ENCODE measurements at places on chromosomes 7 and 10. TPM values are rescaled to one million over a fixed set of nuclear protein-coding genes. Genes with fewer than 3 reads are reported as not detected.

DNA sequence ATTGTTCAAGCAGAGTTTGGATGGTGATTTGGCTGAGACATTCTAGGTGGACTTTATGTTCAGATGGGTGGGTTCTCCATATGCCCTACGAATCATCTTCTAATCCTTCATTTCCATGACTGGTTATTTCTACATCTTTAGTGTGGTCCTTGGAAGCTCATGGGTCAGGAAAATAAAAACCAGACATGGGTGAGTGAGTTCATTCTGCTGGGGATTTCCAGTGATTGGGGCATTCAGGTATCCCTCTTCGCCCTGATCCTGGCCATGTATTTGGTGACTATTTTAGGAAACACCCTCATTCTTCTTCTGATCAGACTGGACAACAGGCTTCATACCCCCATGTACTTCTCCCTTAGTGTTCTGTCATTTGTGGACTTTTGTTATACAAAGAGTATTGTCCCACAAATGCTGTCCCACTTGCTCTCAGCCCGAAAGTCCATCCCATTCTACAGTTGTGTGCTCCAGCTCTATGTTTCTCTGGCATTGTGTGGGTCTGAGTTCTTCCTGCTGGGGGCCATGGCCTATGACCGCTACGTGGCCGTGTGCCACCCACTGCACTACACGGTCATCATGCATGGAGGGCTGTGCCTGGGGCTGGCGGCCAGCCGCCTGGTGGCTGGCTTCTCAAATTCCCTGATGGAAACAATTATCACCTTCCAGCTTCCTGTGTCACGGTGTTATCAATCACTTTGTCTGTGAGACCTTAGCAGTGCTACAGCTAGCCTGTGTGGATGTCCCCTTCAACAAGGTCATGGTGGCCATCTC, 19.2 kb upstream of the OR6B1 start:
- DNase-seq, result no peak

GRCh38 chr10:127534074-127534473, 15.0 kb upstream of the NPS start:
- DNase-seq, result no peak

PDCD11 gene
- 73.2 TPM for total RNA-seq

- peak; percentile 70 for DNase-seq
These were observed at the start of gene SEMA3A for GRCh38 chr7:84194484-84195271. TSS of gene SEMA3A (minus strand) at chr7:84194789. CDS start at chr7:84194586, 203 bp downstream.

ACTR1A gene
- 75.3 TPM for total RNA-seq

C10orf95 gene
- 0.49 TPM for total RNA-seq

GRCh38 chr10:49024484-49024883, 84.8 kb upstream of the LRRC18 start:
- no peak for DNase-seq

GRCh38 chr7:132895231-132895630, 186.7 kb downstream of the CHCHD3 start:
- DNase-seq, result no peak

OGDH gene
- 91.1 TPM for total RNA-seq

GRCh38 chr7:33262476-33262875, 133.1 kb downstream of the BBS9 start:
- DNase-seq, result peak; percentile 14

DNA sequence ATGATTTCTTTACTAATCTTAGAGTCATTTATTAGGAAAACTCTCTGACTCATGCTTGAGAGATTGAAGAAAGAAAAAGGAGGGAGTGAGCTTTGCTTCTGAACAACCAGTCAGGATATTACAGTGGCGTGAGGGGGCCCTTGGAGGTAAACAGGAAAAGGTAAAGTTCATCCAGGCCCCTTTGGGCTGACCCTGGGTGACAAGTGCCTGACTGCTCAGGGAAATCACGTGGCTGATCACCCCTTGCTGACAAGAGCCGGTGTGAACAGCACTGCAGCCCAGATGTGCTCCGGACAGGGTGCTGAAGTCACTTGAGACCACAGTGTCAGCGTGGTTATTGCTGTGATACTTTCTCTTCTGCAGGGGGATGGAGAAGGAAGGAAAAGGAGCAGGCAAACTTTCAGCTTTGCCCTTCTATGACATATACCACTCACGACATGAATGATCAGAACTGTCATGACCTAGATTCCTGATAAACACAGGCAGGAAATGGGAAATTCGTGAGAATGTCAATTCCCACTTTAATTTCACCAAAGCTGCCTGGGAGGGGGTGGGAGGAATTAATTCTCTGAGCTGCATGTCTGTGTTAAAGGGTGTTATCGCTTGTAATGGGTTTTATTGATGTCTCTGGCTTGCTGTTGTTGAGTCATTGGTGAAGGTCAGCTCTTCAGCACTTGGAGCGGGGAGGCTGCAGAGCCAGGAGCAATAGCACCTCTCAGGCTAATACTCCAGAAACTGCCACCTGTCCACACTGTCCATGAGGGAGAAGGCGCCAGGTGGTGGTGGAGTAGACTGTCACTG, 139.8 kb upstream of the AOAH start:
- no peak for DNase-seq

TSPAN33 gene
- 1.7 TPM for total RNA-seq

CABCOCO1 gene
- total RNA-seq, result not detected

PDAP1 gene
- 200 TPM for total RNA-seq

GRCh38 chr10:67808704-67809103, 29.3 kb downstream of the DNAJC12 start:
- DNase-seq, result no peak

ZNF503 gene
- 8.1 TPM for total RNA-seq

LIPA gene
- total RNA-seq, result 22.3 TPM

DNA sequence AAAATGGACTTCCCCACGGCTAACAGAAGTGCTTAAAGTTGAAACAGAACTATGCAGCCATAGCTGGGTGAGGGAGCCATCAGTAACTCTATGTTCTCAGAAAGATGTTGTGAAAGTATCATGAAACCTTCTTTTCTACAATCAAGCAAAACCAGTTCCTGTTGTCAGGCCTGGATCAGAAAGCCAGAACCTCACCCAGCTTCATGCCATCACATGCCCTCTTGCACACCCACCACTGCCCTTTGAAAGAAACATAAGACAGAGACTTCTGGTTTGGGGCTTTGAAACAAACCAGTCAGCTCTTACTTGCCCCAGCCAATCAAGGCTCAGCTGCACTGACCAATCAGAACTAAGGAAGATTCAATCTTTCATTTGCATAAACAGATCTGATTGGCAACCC, 230.8 kb upstream of the FERD3L start:
- DNase-seq, result no peak

- no peak for DNase-seq
These were observed 3.7 kb upstream of the SPACDR start for GRCh38 chr7:100467638-100468373.

PLPP4 gene
- 0.86 TPM for total RNA-seq

- no peak for DNase-seq
These were observed 68.6 kb downstream of the C7orf25 start for GRCh38 chr7:42843205-42843800.

DNA sequence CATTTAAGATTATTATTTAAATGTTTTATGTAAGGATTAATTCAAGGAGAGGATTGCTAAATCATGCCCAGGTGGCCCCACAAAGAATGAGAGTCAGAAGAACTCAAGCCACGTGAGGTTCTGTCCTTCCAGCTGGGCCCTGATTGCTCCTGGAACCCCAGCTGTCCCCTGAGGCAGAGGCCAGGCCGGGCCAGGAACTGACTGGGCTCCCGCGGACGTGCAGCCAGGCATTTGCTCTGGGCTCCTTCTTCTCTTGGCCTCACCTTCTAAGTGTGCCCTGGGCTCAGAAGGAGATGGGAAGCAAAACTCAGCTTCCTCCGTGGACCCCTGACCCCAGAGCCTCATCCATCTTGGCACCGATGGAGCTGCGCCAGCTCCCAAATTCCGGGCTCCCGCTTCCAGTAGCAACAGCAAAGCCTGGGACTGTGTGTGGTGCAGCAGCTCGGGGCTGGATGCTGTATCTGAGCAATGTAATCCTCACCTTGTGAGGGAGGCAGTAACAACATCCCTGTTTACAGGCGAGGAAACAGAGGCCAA, 250.6 kb upstream of the PPP2R2D start:
- no peak for DNase-seq

DNA sequence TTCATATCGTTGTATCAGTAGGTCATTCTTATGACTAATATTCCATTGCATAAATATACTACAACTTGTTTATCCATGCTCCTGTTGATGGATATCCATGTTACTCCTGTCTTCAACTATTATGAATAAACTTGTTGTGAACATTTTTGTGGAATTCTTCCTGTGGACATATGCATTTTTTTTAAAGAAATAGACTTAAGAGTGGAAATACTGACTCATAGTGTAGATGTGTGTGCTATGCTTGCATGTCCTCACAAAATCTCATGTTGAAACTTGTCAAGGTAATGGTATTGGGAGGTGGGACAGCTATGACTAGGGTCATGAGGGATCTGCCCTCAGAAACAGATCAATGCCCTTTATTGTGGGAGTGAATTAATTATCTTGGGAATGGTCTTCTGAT, 240.5 kb upstream of the PRSS58 start:
- peak; percentile 16 for DNase-seq

GRCh38 chr10:22620140-22620857, 94.1 kb downstream of the PIP4K2A start:
- DNase-seq, result peak; percentile 97

- no peak for DNase-seq
These were observed 77.6 kb upstream of the PRLHR start for GRCh38 chr10:118672766-118673715.

- DNase-seq, result no peak
These were observed 88.1 kb upstream of the PDCD4 start for GRCh38 chr10:110783509-110784107.

DNA sequence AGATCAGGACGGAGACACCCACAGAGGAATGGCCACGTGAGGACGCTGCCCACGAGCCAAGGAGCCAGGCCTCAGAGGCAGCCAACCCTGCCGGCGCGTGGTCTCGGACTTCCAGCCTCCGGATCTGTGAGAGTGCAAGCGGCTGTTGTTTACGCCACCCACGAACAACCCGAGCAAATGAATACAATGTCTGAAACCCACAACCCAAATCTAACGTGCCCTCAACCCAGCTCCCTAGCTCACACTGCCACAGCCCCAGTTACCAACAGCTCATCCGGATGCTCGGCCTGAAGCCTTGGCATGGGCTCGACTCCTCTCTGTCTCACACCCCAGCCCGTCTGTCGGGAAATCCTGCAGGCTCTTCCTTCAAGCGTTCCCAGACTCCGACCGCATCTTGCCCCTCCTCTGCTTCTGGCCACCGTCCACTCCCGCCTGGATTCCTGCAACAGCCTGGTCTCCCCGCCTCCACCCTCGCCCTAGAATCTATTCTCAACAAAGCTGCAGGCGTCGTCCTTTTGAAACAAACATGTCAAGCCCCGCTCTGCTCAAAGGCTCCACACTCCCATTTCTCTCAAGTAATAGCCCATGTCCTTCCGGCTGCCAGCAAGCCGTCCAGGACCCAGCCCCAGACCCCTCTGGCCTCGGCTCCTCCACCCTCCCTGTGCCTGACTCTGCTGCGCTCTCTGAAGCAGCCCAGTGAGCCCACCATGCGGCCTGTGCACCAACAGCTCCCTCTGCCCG, 35.3 kb downstream of the STK32C start:
- DNase-seq, result no peak

GRCh38 chr7:64774204-64774842, 19.9 kb upstream of the ZNF138 start:
- no peak for DNase-seq

- DNase-seq, result no peak
These were observed 222.5 kb upstream of the PITRM1 start for GRCh38 chr10:3395041-3395440.

- DNase-seq, result no peak
These were observed 23.0 kb upstream of the LEP start for GRCh38 chr7:128217967-128218652.

DNA sequence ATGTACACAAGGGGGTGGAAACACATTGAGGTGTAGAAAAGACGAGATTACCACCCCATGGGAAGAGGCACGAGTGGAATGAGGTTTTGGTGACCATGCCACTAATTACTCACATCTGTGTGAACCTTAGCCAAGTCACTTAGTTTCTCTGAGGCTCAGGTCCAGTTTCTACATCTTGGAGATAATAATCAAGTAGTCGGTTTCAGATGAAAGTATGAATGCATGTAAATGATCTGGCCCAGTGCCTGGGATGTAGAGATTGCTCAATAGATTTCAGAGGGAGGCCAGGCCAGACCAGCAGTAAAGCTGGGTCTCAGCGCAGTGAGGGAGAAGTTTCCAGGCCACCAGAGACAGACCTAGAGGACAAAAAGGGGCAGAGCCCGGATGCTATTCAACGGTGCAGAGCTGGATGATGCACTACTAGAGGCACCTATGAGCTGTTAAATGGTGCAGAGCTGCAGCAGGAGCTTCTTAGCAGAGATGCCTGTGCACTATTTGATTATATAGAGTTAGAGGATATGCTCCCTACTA, 725.1 kb downstream of the GRID1 start:
- peak; percentile 82 for DNase-seq

- peak; percentile 68 for DNase-seq
These were observed 57.0 kb downstream of the HIPK2 start for GRCh38 chr7:139720705-139721231.

MYO3A gene
- total RNA-seq, result not detected

- peak; percentile 88 for DNase-seq
These were observed 216.8 kb downstream of the TCERG1L start for GRCh38 chr10:131094527-131095312.

DNA sequence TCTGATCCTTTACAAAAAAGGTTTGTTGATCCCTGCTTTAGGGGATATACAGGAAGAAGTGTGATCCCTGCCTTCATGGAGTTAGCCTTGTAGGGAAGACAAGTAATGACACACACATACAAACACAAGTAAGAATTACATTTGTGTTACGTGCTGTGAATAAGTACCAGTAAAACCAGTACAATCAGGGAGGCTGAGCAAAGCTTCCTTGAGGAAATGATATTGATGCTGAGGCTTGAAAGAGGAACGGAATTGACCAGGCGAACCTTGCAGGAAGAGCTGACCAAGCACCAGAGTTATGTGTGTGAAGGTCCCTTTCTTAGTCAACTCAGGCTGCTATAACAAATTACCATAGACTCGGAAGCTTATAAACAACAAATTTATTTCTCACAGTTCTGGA, 83.6 kb upstream of the CACUL1 start:
- no peak for DNase-seq

GRCh38 chr10:132111121-132111731, 45.5 kb downstream of the JAKMIP3 start:
- DNase-seq, result no peak

GRCh38 chr7:132560825-132561529, 15.3 kb downstream of the PLXNA4 start:
- no peak for DNase-seq

EBF3 gene
- not detected for total RNA-seq

- DNase-seq, result no peak
These were observed 142.0 kb downstream of the CELF2 start for GRCh38 chr10:11159543-11160215.

DNA sequence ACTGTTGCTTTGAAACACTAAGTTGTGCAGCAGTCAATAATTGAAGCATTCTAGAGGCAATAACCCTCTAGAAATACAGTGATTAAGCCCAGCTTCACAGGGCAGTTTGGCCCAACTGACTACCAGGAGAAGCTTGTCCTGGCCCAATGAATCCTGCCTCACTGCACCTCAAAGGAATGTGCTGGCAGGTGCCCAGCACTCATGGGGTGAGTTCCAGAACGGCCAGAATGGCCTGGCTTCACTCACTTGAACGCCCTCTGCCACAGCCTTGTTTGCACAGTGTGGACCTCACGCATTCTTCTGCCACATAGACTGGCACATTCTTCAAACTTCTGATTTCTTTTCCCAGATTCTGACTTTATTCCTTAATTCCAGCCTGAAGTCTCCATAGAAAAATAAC, 6.6 kb upstream of the ITIH2 start:
- peak; percentile 36 for DNase-seq

GRCh38 chr7:5322621-5323410, 40.1 kb downstream of the SLC29A4 start:
- no peak for DNase-seq

WDFY4 gene
- not detected for total RNA-seq

MAP3K8 gene
- total RNA-seq, result 1.5 TPM
